ENCODE measurements at places on chromosomes 12 and 14.

DNA sequence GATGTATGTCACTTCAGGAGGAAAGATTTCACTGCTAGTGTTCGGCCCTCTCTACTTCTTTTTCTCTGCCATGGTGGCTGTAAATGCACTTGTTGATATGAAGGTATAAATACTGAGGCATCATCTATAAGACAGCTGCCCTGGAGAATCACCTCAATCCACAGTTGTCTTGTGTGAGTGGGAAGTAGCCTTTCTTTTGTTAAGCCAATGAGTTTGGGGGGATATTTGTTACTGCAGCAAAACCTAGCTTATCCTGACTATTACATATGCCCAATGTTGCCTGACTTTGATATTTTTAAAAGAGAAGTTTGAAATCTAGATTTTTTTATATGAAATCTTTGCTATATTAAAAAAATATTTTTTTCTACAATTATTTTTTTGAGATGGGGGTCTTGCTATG lies 3.3 kb upstream of the JDP2 start:
- DNase-seq, result no peak

GRCh38 chr12:26690601-26691000 lies 142.4 kb downstream of the ITPR2 start:
- no peak for DNase-seq

DNA sequence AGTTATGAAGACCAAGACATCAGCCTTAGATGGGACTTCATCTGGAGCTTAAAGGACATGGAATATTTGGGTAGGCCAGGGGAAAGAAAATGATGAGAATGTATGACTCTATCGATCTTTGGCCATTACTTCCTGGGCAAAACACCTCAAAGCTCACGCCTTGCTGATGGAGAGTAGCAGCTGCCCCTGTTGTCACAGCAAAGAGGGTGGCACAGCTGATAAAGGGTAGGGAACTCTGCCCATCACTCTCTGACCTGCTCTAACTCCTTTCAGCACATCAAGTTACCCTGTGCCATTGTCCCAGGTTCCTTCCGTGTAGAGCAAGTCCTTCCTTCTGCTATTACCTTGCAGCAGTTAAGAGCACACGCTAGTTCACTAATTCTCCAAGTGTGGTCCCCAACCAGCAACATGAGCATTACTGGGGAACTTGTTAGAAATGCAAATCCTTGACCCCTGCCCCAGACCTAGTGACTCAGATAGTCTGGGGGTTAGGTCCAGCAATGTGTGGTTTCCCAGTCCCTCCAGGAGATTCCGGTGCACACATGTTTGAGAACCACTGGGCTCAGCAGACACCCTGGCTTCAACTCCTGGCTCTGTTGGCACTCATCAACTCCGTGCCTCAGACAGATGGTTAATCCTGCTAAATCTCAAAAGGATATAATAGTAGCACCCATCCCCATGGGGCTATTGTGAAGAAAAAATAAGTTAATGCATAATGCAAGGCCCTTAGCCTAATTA lies 93.7 kb upstream of the EEA1 start:
- no peak for DNase-seq

DNA sequence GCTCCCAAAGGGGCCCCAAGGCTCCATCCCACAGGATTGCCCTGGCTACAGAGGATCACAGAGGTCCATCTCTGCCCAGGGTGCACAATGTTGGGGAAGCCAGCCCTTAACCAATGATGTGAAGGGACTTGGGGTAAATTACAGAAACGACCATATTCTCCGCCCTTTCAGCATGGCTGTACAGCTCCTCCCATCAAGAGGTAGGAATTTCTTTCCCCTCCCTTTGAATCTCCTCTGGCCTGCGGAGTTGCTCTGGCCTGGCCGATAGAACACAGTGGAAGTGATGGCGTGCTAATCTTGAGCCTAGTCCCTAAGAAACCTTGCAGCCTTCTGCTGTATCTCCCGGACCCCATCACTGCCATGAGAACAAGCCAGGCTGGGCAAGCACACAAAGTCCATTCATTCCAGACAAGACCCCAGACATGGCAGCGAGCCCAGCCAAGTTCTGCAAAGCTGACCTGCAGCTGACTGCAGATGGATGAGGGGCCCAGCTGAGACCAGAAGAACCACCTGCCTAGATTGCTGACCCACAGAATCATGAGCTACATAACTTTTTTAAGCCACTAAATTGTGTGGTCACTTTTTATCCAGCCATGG lies 6.9 kb upstream of the IFI27 start:
- no peak for DNase-seq

- DNase-seq, result no peak
Measured at GRCh38 chr12:75742048-75742447, 230.6 kb upstream of the KRR1 start.

GRCh38 chr12:43214166-43214565 lies 337.8 kb downstream of the ADAMTS20 start:
- DNase-seq, result no peak
